ENCODE measurements at places on chromosomes 16 and 17.

DNA sequence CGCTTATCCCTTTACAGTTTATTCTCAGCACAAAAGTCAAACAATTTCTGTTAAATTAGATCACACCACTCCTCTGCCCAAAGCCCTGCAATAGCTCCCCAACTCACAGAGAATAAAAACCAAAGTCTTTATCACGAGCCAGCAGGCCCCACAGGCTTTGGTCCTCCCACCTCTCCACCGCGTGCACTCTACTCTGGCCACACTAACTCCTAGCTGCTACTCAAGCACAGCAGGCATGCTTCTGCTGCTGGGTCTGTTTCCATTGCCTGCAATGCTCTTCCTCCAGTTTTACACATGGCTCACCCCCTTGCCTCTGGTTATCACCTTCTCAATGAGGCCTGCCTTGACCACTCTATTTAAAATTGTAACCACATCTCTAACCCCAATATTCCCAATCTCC is 27.6 kb downstream of the HELZ start:
- DNase-seq = no peak

DNA sequence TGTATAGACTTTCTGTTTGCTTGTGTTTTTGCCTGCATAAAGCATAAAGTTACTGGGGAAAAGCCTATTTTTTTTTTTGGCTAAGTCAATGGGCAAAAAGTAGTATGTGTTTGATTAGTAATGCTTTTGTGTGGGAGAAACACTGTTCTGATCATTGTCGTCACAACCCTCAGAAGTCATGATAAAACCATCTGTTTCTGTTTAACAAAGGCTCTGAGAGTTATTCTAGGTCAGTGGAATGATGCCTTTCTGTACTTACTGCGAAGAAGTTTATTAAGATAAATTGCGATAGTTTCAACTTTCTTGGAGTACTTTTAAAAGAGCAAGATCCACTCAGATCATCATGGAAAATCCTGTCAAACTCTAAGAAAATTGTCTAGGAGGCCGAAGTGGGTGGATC is 80.9 kb downstream of the PRKCA start:
- no peak for DNase-seq

GRCh38 chr17:1455797-1456599 is at the start of gene CRK:
Gene CRK, minus strand, starts transcription at chr17:1456232. Its CDS starts 115 bp downstream, at chr17:1456117.
- DNase-seq = peak; percentile 82

DNA sequence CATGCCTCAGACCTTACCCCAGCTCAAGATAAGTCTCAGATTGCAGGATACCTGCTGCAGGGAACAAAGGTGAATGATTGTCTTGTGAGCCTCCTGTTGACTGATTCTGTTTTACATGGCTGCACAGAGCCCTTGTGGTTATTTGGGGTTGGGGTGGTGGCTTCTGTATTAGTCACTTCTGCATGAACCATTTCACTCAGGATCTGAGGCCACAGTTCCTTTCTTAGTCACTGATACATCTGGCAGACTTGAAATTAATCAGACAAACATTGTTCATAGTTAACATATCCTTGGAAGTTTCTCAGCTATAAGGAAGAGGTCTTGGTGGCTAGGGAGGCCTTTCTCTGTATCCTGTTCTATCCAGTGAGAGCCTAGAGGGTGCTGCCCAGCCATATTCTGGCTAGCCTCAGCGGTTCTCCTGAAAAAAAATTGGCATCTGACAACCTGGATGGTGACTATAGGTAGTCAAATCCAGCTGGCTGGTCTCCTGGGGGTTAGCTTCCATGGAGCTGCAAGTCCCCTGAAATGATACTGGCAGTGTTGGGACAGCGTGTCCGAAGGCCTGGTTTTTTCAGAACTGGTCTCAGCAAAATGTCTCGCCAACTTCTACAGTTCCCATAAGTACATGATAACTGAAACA is 8.4 kb upstream of the PLK1 start:
- no peak for DNase-seq

DNA sequence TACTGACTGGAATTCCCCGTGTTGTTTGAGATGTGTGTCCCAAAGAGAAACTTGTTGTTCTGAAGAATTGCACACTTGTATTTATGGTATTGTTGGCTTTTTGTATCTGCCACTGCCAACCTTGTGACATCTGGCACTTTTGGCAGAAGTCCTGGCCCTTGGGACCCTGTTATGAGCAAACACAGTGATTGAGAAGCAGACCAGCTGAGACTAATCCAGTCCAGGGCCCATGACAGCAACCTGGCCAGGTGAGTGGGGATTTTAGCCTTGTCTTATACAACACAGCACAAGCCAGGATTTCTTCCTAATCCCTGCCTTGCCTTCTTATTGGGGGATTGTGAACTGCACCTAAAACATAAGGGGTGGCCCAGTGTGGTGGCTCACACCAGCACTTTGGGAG is 80.0 kb downstream of the NTN1 start:
- DNase-seq = no peak

DNA sequence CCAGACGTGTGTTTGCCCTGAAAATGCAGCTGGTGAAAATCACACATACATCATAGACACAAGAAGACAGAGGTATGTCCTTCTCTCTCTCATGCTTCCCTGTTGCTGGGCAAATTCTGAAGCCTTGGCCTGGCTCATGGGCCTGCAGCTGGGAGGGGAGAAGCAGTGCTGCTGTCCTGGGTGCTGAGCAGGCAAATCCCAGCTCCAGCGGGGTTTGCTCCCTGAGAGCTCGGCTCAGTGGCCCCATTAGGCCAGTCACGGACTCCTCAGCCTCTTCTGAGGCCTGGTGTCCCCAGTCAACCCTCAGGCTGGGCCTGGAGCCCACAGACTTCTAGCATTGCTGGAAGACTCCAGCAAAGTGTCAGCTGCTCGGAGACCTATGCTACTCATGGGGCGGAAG is 11.7 kb downstream of the RHBDL3 start:
- DNase-seq = no peak

DNA sequence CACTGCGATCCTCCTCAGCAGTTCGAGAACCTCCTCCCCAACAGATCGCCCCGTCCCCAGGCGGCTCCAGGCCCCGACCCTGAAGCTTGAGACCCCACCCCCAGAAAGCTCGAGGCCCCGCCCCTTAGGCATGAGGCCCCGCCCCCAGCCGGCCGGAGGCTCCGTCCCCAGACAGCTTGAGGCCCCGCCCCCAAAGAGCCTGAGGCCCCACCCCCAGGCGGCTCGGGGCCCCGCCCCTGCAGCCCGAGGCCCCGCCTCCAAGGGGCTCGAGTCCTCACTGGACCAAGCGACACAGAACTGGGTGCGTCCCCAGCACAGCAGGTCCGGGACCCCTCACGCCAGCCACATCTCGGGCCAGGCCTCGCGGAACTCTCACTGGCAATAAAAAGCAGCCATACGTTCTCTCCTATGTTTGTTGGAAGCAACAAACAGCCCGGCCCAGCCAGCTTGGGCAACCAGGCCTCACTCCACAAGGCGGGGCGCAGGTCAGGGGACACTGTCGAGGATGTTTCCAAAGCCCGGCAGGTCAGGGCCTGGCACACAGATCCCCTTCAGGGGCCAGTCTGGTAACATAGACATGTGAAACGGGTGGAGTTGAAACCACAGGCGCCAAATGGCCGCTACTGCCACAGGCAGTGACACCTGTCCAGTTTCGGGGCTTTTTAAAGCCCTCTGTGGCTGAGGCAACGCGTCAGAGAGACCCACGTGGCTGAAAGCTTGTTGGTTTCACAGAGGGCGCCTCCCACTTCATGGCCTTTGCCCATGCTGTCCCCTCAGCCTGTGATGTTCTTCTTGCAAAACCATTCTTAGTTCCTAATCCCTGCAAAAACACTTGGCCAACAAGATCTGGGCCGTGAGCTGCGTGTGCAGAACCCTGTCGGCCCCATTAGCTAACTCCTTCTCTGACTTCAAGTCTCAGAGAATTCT is 224.2 kb downstream of the PARN start:
- DNase-seq = no peak

GRCh38 chr17:5592382-5592781 is 8.1 kb upstream of the NLRP1 start:
- DNase-seq = peak; percentile 41

GRCh38 chr16:65061935-65062518 is 59.8 kb downstream of the CDH11 start:
- DNase-seq = no peak
